WTC11 (cell line): ENCODE measurements at places on chromosomes 4 and X. TPM values are rescaled to one million over a fixed set of nuclear protein-coding genes. Genes with fewer than 3 reads are reported as not detected.
A peak's percentile ranks its signal among the peaks of the same experiment; 100 is the strongest.

GRCh38 chr4:85953651-85954018, 406.2 kb downstream of the MAPK10 start:
- no peaks in the 10 kb centered on the region for H3K27me3 ChIP-seq
- H3K27ac ChIP-seq: peak overlapping the region; percentile 86
- no peaks in the 10 kb centered on the region for H3K36me3 ChIP-seq
- DNase-seq: no peak
- no peak overlapping the region for H3K4me3 ChIP-seq

DNA sequence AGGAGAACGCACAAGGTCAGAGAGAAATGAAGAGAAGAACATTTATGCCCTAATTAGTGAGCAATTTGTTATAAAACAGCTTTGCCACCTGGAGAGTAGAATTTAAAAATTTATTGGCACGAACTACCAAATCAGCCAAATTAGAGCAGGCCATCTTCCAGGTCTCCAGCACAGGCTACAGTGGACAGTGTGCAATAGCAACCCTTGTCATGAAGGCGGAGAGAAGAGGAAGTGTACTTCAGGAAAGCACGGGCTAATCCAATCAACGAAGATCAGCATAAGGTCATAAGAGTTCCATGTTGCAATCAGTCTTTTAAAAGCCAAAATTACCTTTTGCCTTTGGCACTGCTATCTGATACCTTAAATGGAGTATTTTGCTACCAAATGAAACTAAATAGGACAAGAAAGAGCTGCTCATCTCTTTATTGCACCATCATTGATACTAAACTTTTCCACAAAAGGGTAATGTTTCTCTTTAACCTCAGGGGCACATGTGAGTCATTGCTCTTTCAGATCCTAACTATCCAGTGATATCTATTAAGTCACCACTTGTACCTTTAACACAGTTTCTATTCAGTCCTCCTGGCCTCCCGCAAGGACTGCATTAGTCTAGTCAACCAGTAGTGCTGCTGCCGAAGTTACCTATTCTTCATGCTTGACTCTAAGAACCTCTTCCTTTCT, 19.9 kb downstream of the ANK2 start:
- DNase-seq: no peak
- peaks cover 21% of the 10 kb centered on the region for H3K27me3 ChIP-seq
- no peak overlapping the region for H3K27ac ChIP-seq
- no peaks in the 10 kb centered on the region for H3K36me3 ChIP-seq

DNA sequence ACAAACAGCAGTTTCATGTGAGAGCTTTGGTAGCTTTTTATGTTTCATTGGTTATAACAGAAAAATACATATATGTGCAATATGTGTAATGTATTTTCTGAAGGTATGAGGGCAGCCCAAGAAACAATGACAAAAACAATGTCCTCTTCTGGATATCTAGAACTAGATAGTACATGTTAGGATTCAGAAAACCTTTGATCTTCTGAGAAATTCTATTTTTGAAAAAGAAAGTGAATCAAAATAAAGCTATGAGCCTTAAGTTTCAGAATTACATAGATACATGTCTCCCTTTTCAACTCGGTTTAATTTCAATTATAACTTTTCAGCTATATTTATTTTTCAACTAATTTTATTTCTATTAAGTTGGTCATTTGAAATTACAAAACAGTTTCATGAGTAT, 131.9 kb downstream of the REELD1 start:
- H3K4me3 ChIP-seq: no peak overlapping the region
- H3K36me3 ChIP-seq: peaks cover 2% of the 10 kb centered on the region
- peaks cover 6% of the 10 kb centered on the region; the same call in 1 of the 2 replicates for H3K4me1 ChIP-seq
- H3K27ac ChIP-seq: no peak overlapping the region
- H3K27me3 ChIP-seq: no peaks in the 10 kb centered on the region
- DNase-seq: no peak

GRCh38 chrX:11462648-11463047, 169.4 kb downstream of the AMELX start:
- 0 out of 2 replicates have a peak, but pooled peaks cover 2% of the 10 kb centered on the region for H3K4me1 ChIP-seq
- H3K27me3 ChIP-seq: no peaks in the 10 kb centered on the region
- no peak for DNase-seq
- no peaks in the 10 kb centered on the region for H3K36me3 ChIP-seq
- H3K27ac ChIP-seq: no peak overlapping the region
- no peak overlapping the region for H3K4me3 ChIP-seq

DNA sequence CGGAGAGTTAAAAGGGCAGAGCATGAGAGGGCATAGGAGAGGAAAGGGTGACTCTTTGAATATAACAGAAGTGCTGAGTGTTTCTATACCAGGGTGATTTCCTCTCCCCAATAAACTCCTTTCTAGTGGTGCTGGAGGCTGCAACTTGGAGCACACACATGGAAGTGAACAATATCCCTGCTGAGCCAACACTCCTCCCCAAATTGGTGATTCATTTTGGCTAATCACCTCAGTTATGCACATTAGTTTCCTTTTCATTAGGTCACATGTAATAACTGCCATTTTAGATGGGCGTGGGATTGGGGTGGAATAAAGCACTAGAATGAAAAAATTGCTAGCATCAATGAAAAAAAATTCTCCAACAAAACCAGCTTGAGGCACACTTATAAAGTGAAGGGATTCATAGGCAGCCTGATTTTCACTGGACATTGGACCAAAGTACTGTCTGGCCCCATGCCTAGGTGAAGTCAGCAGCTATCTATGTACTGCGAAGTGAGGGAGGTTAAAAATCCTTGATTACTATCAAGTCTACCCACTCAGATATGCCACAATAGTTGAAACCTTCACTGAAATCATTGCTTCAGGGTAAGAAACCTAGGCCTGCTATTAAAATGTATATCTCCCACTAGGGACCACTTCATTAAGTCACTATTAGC, 174.0 kb downstream of the GLUD2 start:
- H3K4me1 ChIP-seq: no peaks in the 10 kb centered on the region
- H3K27ac ChIP-seq: no peak overlapping the region
- no peaks in the 10 kb centered on the region for H3K36me3 ChIP-seq
- no peaks in the 10 kb centered on the region; the same call in 1 of the 2 replicates for H3K27me3 ChIP-seq

DNA sequence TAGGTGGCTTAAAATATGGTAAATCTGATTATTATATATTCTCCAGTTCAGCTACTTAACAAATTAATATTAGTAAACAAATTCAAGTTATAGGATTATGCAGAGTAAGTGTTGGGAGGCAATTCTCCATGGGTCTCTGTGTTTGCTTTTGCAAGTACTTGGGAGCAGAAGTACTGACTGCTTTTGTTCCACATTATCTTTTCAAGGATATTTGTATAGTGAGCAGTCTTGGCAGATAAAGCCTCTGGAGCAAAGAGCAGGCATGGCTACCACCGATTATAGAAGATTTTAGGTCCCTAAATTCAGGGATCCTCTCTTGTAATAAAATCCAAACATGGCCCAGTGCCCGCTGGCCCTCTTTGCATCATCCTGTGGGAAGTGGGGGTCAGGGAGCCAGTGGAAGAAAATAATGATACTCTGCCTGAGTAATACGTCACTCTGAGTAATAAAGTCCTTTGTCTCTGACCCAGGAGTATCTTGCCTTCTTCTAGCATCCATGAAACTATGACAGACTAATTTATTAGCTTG, 23.2 kb downstream of the NDNF start:
- H3K36me3 ChIP-seq: 0 out of 2 replicates have a peak, but pooled peaks cover 1% of the 10 kb centered on the region
- H3K27me3 ChIP-seq: no peaks in the 10 kb centered on the region
- no peak overlapping the region for H3K27ac ChIP-seq

MAGEB10 gene
- total RNA-seq: not detected in 3 replicates

G3BP2 gene
- 279 to 294 TPM (median 284 TPM) in 3 replicates for total RNA-seq
